Tibial artery (tissue), 4 donors: ENCODE measurements at places on chromosomes 12 and 14.

DNA sequence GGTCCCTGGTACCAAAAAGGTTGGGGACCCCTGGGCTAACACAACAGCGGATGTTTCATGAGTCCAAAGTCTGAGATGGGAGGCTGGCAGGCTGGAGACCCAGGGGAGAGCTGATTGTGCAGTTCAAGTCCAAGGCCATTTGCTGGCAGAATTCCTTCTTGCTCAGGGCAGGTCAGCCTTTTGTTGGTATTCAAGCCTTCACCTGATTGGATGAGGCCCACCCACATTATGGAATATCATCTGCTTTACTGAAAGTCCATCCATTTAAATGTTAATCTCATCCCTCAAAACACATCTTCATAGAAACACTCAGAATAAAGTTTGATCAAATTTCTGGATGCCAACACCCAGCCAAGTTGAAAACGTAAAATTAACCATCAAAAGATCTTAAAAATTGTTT is 52.9 kb downstream of the GSC start:
- DNase-seq, result no peak

DNA sequence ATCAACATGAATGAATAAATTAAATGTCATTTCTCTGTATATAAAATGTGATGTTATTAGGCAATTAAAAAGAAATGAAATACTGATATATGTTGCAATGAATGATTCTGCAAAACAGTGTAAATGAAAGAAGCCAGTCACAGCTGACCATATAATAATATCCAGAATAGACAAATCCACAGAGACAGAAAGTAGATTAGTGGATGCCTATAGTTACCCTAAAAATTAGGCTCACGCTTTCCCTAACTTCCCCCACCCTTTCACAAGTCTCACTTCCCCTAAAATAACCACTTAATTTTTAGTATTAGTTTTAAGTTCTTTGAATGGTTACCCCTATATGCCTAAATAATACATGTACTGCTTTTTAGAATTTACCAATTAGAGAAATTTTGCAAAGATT is 348.9 kb upstream of the FAR2 start:
- DNase-seq, result no peak

GRCh38 chr12:27780612-27781408 is 774 bp upstream of the MANSC4 start:
- peak; percentile 45 for DNase-seq

DNA sequence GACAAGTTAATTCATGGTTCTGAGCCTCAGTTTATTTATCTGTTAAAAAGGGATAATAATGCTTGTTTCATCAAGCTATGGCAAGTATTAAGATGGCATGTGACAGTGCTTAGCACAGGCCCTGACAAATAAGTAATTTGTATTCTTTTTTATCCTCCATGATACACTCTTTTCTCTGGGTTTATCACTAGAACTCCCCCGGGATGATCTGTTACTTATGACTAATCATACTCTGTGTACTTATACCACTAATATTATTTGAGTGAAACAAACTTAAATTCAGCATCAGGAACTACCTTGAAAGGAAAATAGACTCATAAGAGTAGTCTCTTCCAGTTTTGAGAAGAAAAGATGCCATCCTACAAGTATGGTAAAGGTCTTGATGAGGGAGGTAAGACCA is 283.8 kb downstream of the PAWR start:
- no peak for DNase-seq

- DNase-seq, result no peak
These were observed 161.8 kb downstream of the ANO4 start for GRCh38 chr12:100956311-100956852.

- peak; percentile 49 for DNase-seq
These were observed 36.0 kb downstream of the MAP1LC3B2 start for GRCh38 chr12:116595186-116595585.
